ENCODE measurements at places on chromosomes 6 and 20. TPM values are rescaled to one million over a fixed set of nuclear protein-coding genes. Genes with fewer than 3 reads are reported as not detected.

The DDAH2 gene
- total RNA-seq, result 108 TPM

The CHRNA4 gene
- 12.0 TPM for total RNA-seq

The NMBR gene
- 0.71 TPM for total RNA-seq

The F13A1 gene
- total RNA-seq, result 45.1 TPM

The POPDC3 gene
- total RNA-seq, result 5.4 TPM

The GRIK2 gene
- 88.6 TPM for total RNA-seq

The SIRPG gene
- not detected for total RNA-seq
